Aorta (tissue), 5 donors: ENCODE measurements at places on chromosomes 3 and 15. TPM values are rescaled to one million over a fixed set of nuclear protein-coding genes. Genes with fewer than 3 reads are reported as not detected.
A peak's percentile ranks its signal among the peaks of the same experiment; 100 is the strongest.

DNA sequence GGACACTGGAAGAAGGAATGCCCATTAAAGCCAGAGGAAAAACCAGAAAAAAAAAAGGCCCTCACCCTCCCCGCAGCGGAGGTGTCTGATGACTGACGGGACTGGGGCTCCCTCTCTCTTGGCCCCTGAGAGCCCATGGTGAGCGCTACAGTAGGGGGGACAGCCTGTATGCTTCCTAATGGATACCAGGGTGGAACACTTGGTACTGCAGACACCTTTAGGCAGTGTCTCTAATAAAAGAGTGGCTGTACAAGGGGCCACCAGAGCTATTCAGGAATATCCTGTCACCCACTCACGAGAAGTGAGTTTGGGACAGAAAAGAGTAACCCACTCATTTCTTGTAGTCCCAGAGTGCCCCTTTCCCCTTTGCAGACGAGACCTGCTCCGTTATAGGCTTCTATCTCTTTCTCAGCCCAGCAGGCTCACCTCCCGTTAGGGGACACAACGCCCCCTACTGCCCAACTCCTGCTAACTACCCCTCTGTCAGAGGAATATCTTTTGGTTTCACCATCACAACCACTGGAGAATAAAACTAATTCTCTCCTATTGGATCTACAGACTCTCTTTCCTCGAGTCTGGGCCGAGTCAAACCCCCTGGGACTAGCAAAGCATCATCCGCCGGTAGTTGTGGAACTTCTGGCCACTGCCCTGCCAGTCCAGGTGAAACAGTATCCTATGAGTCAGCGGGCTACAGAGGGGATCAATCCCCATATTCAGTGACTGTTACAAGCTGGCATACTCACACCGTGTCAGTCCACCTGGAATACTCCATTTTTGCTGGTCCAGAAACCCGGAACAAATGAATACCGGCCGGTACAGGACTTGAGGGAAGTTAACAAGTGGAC lies 40.8 kb downstream of the ZBTB11 start:
- peak; percentile 64 for DNase-seq
- no peaks in the 10 kb centered on the region for H3K27me3 ChIP-seq
- no peak overlapping the region for H3K27ac ChIP-seq
- H3K36me3 ChIP-seq = no peaks in the 10 kb centered on the region
- no peaks in the 10 kb centered on the region for H3K4me1 ChIP-seq

ZMYND10 gene
- 0.96 TPM for total RNA-seq

SLC22A13 gene
- 1.1 TPM for total RNA-seq

DNA sequence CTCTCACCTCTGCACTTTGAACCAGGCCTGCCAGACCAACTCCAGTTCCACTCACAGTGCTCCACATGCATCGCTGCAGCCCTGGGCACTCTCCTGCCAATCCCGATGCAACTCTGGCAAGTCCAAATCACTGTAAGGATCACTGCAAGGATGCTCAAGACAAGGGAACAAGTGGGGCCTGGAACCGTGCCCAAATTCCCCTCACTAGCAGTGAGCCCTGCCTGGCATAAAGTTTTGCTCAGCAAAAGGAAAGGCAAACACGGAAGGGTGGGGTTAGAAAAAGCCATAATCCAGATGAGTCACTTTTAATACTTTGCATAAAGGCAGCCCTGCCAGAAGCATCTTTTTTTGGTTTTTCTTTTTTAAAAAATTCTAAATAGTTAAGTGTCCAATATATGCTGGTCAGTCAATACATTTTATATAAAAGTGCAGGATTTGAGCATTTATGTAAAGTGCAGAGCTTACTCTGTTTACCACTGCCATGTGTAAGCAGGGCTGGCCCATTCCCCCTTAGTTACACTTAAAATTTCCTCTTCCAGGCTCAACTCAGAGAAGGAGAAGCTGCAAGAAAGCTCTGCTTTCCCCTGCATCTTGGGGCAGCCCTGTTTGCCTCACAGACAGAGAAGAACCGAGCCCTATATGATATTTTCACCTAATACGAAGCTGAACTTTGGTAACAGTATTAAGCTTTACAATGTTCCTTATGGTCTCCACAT lies 102.2 kb downstream of the CD47 start:
- H3K27me3 ChIP-seq = no peaks in the 10 kb centered on the region
- no peak overlapping the region for H3K27ac ChIP-seq
- H3K4me3 ChIP-seq = no peak overlapping the region
- DNase-seq = peak; percentile 79
- H3K4me1 ChIP-seq = peaks cover 2% of the 10 kb centered on the region
- no peaks in the 10 kb centered on the region for H3K36me3 ChIP-seq

ZNF662 gene
- 13.0 TPM for total RNA-seq

GRCh38 chr15:88863412-88863811 lies 31.9 kb downstream of the HAPLN3 start:
- DNase-seq = no peak
- H3K4me1 ChIP-seq = no peaks in the 10 kb centered on the region
- no peaks in the 10 kb centered on the region for H3K27me3 ChIP-seq

GRCh38 chr3:188458756-188459155 lies 304.8 kb downstream of the LPP start:
- no peaks in the 10 kb centered on the region for H3K27me3 ChIP-seq
- H3K27ac ChIP-seq = no peak overlapping the region
- no peak overlapping the region for H3K4me3 ChIP-seq
- no peak for DNase-seq
- peaks cover 2% of the 10 kb centered on the region for H3K4me1 ChIP-seq

CRABP1 gene
- 1.9 TPM for total RNA-seq

- H3K27me3 ChIP-seq = no peaks in the 10 kb centered on the region
- H3K4me3 ChIP-seq = no peak overlapping the region
- H3K36me3 ChIP-seq = no peaks in the 10 kb centered on the region
These were observed 221.5 kb downstream of the ULK4 start for GRCh38 chr3:41740374-41740886.

DNA sequence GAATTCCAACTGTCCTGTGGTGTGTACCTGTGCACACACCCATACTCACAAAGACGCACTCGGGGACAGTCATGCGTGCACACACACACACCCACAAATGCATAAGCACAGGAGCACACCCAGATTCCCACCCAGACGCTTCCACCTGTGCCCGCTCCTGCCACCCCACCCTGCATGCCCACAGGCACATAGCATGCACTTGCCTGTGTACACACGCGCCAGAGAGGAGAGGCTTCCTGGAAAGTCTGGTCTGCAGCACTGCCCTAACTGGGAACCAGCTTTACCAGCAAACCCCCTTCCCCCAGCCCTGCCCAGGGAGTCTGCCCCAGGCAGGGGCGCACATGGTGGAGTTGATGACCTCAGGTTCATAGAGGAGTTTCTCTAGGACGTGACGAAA lies 246.2 kb downstream of the UACA start:
- no peak for DNase-seq
- no peaks in the 10 kb centered on the region for H3K4me1 ChIP-seq
- H3K4me3 ChIP-seq = no peak overlapping the region
- H3K27me3 ChIP-seq = no peaks in the 10 kb centered on the region

GRCh38 chr15:75114327-75114726 lies 87.4 kb upstream of the C15orf39 start:
- no peaks in the 10 kb centered on the region for H3K27me3 ChIP-seq
- no peaks in the 10 kb centered on the region for H3K36me3 ChIP-seq
- no peak for DNase-seq
- H3K4me3 ChIP-seq = no peak overlapping the region
- no peaks in the 10 kb centered on the region for H3K4me1 ChIP-seq

- H3K36me3 ChIP-seq = no peaks in the 10 kb centered on the region
- no peak overlapping the region for H3K27ac ChIP-seq
- DNase-seq = no peak
- H3K27me3 ChIP-seq = no peaks in the 10 kb centered on the region
These were observed 256.2 kb upstream of the IL12A start for GRCh38 chr3:159732172-159733111.

EIF4E3 gene
- total RNA-seq = 29.3 TPM

GRCh38 chr15:70439304-70439877 lies 324.0 kb downstream of the UACA start:
- H3K4me1 ChIP-seq = no peaks in the 10 kb centered on the region
- DNase-seq = no peak
- no peaks in the 10 kb centered on the region for H3K36me3 ChIP-seq
- no peak overlapping the region for H3K4me3 ChIP-seq
